CD4-positive, alpha-beta T cell treated with Interleukin-12 subunit alpha and Interleukin-12 subunit beta, for 1 hour (primary cell): ENCODE measurements at places on chromosomes 6 and 20.

DNA sequence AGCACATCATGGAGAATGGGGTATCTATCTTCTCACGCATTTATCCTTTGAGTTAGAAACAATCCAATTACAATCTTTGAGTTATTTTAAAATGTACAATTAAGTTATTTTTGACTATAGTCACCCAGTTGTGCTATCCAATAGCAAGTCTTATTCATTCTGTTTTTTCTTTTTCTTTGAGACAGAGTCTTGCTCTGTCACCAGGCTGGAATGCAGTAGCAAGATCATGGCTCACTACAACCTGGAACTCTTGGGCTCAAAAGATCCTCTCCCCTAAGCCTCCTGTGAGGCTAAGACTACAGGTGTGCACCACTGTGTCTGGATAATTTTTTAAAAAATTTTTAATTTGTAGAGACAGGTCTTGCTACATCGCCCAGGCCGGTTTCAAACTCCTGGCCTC lies 201.5 kb upstream of the ZNF217 start:
- no peak for DNase-seq

- DNase-seq, result no peak
Measured at GRCh38 chr6:2021713-2022125, 223.7 kb downstream of the GMDS start.

- peak; percentile 76 for DNase-seq
Measured at GRCh38 chr6:34236131-34236442, 586 bp upstream of the HMGA1 start.

DNA sequence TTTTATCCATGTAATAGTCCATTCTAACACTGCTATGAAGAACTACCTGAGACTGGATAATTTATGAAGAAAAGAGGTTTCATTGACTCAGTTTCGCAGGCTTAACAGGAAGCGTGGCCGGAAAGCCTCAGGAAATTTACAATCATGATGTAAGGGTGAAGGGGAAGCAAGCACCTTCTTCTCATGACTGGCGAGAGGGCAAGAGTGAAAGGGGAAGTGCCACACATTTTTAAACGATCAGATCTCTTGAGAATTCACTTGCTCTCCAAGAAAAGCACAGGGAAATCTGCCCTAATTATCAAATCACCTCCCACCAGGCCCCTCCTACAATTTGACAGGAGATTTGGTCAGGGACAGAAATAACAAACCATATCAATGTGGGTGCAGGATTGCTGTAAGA lies 859.7 kb downstream of the EPHA7 start:
- no peak for DNase-seq

DNA sequence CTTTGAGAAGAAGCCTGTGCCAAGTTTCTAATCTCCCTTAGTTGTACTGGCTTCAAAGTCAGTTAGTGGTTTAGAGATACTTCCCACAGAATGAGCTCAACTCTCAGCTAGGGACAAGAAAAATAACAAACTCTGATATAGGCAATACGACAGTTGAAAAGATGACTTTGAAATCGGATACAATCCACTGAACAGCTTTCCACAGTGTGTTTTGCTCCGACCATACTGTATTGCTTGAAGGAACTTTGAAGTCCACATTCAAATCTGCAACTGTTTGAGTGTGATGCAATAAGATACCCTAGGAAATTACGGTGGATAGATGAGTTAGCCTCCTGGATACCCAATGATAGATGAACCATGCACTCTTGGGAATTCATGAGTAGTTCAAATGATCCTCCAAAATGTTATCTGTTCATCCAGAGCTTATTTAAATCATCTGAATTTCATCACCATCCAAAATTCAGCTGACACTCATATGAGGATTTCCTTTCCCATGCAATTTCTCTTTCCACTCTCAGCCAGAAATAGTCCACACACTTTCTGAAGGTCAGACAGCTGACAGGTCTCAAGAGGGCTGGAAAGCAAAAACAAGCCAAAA lies 443.8 kb downstream of the HAO1 start:
- DNase-seq, result no peak

DNA sequence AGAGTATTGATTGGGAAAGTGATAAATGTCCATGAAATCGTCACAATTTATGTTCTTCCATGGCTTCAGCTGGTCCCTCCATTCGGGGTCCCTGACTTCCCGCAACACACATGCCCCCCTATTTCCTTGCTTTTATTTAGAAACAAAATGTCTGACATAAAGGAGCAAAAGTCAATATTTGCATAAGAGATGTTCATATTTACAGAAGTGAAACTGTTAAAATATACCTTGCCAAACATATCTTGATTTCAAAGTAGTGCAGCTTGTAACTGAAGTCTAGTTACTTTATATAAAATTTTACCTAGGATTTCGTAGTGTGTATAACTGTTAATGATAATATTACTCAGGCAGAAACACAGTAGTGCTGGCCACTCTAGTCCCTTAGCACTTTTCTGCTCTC lies 548.9 kb upstream of the ADGRB3 start:
- DNase-seq, result no peak

DNA sequence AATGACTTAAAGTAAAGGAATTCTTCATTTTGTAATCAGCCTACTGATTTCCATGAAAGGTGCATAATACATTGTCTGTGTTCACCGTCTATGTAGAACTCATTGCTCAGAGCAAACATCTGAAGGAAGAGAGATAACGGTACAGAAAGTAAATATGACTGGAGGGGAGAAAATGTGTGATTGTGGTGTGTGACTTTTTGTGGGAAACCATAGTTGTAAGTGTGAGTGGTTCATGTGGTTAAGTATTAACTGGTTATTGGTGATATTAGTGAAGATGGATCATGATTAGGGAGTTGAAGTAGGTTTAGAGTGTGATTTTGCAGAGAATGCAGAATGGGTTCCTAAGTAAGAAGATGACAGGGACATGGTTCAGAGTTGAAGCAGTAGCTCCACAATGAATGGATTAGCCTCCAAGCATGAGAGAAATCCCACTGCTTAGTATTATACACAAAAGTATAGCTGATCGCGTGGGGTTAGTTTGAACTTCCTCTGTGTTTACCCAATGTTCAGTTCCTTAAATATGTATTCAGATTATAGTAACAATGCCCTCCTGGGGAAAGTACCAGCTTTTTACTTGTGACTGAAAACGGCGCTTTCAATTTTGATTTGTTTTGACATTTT lies 368.9 kb downstream of the UTRN start:
- DNase-seq, result peak; percentile 26

GRCh38 chr20:62096421-62097380 lies 25.6 kb upstream of the LSM14B start:
- no peak for DNase-seq

DNA sequence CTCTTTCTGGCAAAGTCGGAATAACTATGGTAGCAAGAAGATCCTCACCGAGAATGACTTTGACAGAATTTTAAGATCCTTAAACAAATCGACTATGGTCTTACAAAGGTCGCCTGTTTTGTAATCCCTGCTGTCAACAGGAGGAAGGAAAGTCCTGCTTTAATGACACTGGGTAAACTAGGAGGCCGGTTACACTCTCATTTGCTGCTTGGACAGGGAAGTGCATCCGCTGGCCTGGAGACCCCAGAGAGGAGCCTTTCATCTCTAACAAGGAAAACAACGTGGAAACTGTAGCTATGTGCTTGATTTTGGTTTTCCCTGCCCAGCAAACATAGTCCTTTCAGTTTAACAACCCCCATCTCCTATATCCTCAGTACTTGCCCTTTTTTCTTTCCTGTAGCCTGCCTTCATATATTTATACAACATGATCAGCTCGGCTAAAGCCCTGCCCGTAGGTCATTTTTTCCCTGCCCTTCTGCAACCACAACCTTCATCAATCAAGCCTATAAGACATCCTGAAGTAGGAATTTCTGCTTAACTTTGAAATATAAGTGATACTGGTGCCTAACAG lies 97.2 kb upstream of the RIN2 start:
- no peak for DNase-seq

DNA sequence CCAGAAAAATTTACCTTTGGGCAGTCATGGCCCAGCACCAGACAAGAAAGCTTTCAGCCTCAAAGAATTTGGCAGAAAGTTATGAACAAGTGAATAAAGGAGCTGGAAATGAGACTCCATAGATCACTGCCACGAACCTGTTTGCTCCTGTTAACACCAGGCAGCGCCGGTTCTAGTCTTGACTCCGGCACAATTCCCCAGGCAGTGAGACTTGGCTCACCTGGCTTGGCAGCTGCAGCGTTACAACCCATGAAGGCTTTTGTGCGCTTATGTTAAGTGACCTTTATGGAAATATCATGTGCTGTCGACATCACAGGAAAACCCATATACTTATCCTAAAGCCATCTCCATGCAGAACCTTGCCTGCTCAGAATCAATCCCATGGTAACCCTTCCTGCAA lies 22.2 kb upstream of the FOXC1 start:
- DNase-seq, result no peak

DNA sequence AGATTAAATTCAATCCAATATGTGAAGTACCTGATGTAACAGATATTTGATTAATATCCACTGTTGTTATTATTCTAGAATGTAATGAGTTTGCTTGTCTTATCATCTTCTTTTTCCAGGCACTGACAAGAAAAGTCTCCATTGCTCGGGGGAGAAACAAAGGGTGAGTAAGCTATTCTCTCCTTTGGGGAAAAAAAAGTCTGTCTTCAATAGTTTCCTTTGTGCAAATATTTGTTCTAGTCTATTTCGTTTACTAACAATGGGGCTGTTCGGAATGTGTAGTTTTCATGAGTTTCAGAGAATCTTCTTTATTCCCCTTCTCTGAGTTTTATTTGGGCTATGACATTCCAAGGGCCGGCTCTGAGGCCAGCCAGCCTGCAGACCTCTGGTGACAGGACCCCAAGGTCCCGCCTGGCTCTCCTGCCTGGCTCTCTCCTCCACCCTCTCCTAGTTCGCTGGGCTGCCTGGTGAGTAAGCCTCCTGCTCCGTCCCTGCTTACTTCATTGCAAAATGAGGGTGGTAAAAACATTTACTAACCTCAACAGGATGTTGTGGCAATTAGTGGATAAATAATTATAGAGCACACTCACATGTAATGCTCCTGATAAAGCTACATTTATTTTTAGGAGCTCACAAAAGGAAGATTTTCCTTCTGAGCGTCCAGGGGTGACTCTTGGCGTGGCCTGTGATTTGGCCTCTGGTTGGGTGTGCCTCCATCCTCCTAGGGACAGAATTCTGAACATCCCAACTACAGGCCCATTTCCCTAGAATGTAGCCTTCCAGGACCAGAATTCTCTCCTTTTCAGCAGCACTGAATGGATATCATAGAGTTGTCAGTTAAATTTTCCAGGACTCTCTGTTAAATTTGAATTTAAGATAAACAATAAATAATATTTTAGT lies 43.1 kb upstream of the SNX9 start:
- DNase-seq, result no peak

- DNase-seq, result no peak
Measured at GRCh38 chr6:1491025-1491424, 101.6 kb downstream of the FOXF2 start.

DNA sequence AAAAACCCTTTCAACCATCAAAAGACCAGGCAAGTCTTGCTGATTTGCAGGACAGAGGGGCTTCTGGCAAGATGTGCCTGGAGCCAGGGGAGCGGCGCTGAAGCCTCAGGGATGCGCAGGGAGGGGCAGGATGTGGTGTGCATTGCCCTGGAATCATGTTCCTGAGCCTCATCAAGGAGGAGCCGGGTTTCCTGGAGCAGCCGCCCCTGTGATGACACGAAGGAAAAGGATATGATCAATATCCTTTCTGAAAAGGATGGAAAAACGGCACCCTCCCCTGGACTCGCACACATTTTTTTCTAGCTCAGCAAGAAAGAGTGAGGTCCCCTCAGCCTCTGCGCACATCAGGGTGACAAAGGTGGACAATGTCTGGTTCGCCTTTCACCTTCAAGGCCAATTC lies 173.1 kb upstream of the SSTR4 start:
- DNase-seq, result no peak
